ENCODE measurements at places on chromosomes 3 and 15. TPM values are rescaled to one million over a fixed set of nuclear protein-coding genes. Genes with fewer than 3 reads are reported as not detected.

TRH gene
- 0.20 TPM for total RNA-seq

ZCWPW2 gene
- total RNA-seq, result 1.2 TPM

PAQR9 gene
- 0.36 TPM for total RNA-seq

GRAMD2A gene
- total RNA-seq, result 0.46 TPM

ARIH2 gene
- total RNA-seq, result 68.4 TPM

SIDT1 gene
- 0.20 TPM for total RNA-seq

CPLX3 gene
- total RNA-seq, result not detected

ITGA11 gene
- 190 TPM for total RNA-seq

TNFAIP8L3 gene
- 6.9 TPM for total RNA-seq

CCDC54 gene
- not detected for total RNA-seq

TRPM1 gene
- not detected for total RNA-seq

PHC3 gene
- 31.9 TPM for total RNA-seq

C3orf70 gene
- 0.46 TPM for total RNA-seq

CISH gene
- total RNA-seq, result 1.0 TPM

SOX2 gene
- 0.63 TPM for total RNA-seq

HDGFL3 gene
- total RNA-seq, result 23.9 TPM

TMED3 gene
- 200 TPM for total RNA-seq

KY gene
- 3.5 TPM for total RNA-seq

MESP2 gene
- total RNA-seq, result 0.66 TPM

KIF7 gene
- total RNA-seq, result 14.3 TPM

GNAT1 gene
- not detected for total RNA-seq

OXTR gene
- 30.7 TPM for total RNA-seq

SLC12A8 gene
- 13.2 TPM for total RNA-seq

FBXW12 gene
- not detected for total RNA-seq

SECISBP2L gene
- total RNA-seq, result 29.7 TPM

ECE2 gene
- 0.17 TPM for total RNA-seq

CRYBG3 gene
- 37.6 TPM for total RNA-seq

AQP9 gene
- total RNA-seq, result not detected

SGO1 gene
- total RNA-seq, result 0.83 TPM

EPHB3 gene
- 6.9 TPM for total RNA-seq

RARB gene
- 10.2 TPM for total RNA-seq

RBP2 gene
- total RNA-seq, result not detected

KBTBD13 gene
- total RNA-seq, result not detected

SEMA3G gene
- 0.13 TPM for total RNA-seq

LRRC49 gene
- total RNA-seq, result 10.4 TPM

P2RY12 gene
- not detected for total RNA-seq

ARNT2 gene
- total RNA-seq, result 10.4 TPM

PLA2G4E gene
- total RNA-seq, result not detected

LIPC gene
- 0.63 TPM for total RNA-seq

FBXL22 gene
- 1.4 TPM for total RNA-seq

UNC13C gene
- total RNA-seq, result under 0.01 TPM

ZBBX gene
- total RNA-seq, result 0.20 TPM

MRAS gene
- total RNA-seq, result 54.4 TPM

FETUB gene
- not detected for total RNA-seq

COX17 gene
- 18.1 TPM for total RNA-seq
